Motor neuron (in vitro differentiated cells): ENCODE measurements at places on chromosomes 11 and 22.

- peak; percentile 90 for ATAC-seq
Measured at GRCh38 chr11:122720107-122720881, 64.8 kb downstream of the UBASH3B start.

GRCh38 chr11:45110562-45110961 is 35.9 kb upstream of the PRDM11 start:
- ATAC-seq = peak; percentile 59

DNA sequence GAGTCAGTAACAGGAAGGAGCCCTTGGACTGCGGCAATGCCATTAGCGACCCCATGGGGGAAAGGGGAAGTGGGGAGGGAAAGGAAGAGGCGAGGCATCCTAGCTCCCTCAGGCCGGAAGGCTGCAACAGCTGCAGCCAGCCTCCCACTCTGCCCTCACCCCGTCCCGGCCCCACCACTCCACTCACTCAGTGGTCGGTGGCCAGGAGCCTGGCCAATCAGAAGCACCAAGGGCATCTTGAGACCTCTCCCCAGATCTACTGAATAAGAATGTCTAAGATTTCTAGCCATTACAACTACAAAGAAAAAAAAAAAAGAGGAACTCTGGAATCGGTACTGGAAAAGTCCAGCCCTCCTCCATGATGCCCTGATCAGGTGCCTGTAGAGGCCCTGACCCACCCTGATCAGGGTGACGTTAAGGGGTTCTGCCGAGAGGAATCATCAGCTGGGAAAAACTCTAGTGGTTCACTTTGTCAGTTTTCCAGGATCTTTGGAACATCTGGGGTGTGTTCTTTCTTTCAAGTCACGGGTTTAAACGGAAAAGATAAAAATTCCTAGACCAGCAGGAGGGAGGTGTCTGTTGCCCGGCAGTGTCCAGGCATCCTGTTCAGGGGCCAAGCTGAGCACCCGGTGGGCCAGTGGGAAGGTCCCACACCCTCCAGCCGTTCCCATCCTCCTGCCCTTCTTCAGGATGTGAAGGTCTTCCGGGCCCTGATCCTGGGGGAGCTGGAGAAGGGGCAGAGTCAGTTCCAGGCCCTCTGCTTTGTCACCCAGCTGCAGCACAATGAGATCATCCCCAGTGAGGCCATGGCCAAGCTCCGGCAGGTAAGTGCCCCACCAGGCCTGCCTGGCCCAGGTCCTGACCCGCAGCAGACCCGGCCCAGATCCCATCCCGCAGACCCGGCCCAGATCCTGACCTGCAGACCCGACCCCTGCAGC is 14.4 kb downstream of the OAF start:
- ATAC-seq = no peak

DNA sequence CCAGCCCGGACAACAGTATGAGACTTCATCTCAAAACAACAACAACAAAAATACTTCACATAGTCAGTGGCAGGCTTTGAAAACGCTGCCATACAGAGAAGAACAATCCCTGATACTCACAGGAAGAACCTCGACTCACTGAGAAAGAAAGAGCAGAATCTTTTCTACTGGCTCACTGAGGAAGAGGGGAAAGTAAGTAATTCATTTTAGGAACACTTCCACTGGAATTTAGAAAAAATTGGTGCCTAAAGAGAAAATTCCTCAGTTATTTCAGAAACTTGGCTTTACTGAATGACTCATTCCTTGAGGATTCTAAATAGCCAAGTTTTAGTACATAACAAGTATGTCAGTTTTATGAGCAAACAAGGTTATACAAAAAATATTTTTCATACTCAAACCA is 12.3 kb downstream of the NARS2 start:
- no peak for ATAC-seq

- ATAC-seq = peak; percentile 12
Measured at GRCh38 chr11:67373648-67374570, 511 bp upstream of the CLCF1 start.

- no peak for ATAC-seq
Measured at GRCh38 chr11:121376130-121376529, 76.0 kb upstream of the SORL1 start.

GRCh38 chr11:71530602-71531001 is 3.5 kb downstream of the KRTAP5-7 start:
- peak; percentile 79 for ATAC-seq

GRCh38 chr11:86192519-86193257 is 51.9 kb upstream of the EED start:
- no peak for ATAC-seq

GRCh38 chr11:3796801-3797328 is 489 bp downstream of the NUP98 start:
- peak; percentile 34 for ATAC-seq

DNA sequence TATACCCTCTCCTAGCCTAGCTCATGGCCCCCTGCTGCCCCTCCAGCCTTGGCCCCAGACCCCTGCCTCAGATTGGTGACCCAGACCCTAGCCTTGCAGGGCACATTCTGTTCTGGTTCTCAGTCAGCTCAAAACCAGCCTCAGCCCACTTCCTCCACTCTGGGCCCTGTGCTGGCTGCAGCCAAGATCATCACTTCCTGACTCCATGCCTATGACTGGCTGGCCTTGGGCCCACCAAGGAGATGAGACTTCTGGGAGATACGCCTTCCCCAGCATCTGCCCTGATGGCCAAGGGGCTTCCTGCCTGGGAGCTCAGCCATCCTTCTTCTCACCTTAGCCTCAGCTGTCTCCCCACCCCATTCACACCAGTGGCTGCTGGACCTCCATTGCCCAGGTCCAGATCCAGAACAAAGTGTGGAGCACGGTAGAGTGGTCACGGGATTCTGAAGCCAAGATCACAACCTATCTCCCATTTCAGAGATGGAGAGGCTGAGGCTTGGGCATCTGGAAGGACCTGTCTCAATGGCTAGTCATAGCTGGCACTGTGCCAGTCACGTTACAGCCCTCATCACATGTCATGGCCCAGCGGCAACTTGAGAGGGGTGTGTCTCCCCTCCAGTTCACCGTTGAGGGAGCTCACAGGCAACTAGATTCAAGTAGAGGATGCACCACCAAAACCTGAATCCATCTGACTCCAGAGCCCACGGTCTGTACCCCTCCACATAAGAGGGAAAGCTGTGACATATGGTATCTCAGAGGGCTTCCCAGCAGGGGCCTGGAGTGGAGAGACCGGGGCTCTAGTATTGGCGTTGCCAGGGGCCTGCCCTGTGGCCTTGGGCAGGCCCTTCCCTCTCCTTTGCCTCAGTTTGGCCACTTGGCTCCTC is 43.0 kb upstream of the KLHL35 start:
- peak; percentile 57 for ATAC-seq

DNA sequence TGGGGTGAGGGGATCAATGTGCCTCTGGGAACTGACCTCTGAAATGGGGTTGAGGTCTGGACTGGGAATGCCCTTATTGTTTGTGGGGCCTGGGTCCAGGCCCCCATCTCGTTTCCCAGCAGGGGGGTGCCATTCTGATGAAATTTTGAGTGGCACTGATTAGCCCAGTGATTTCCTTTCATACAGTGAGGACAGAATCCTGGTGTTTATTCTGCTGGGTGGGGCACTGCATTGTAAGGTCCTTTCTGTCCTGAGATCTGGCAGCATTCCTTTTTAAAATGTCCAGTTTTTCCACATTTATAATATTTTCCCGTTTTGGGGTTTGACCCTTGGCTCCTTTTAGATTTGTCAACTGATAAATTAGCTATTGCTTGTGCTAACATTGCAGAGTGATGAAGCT is 27.1 kb downstream of the OR10A6 start:
- ATAC-seq = no peak

- no peak for ATAC-seq
Measured at GRCh38 chr22:49097966-49098365, 729.7 kb downstream of the BRD1 start.

DNA sequence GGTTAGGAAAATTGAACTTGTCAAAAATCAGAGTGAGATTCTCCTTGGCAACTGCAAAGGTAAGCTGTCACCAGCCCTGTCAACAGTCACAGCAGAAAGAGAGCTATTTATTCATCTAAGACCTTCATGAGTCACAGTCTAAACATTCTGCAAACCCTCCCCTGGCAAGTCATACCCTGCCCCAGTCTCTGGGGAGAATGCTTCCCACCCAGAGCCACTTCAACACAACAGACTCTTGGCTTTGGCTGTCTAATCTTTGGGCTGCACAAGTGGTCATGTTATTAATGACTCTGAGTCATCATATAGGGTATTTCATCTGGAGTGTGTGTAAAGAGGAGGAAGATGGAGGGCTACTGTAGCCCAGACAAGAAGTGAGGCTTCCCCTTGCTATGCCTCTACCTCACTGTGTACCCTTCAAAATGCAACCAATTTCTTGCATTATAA is 153.4 kb downstream of the CCDC34 start:
- ATAC-seq = peak; percentile 98

DNA sequence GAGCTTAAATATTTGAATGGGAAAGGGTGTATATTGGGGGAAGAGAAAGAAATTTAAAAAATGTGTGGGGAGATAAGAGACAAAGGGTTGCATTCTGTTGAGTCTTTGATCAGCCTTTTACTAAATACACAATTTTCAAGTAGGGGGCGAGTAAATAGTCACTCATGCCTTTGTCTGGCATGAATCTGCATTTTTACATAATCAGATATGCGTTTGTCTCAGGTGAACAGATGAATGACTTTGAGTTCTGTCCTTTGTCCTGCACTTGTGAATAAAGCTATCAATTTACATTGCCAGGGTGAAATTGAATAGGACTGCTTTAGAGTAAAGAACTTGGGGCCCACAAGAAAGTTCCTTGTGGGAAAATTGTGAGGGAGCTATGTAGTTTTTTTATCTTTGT is 523.6 kb upstream of the LUZP2 start:
- no peak for ATAC-seq

DNA sequence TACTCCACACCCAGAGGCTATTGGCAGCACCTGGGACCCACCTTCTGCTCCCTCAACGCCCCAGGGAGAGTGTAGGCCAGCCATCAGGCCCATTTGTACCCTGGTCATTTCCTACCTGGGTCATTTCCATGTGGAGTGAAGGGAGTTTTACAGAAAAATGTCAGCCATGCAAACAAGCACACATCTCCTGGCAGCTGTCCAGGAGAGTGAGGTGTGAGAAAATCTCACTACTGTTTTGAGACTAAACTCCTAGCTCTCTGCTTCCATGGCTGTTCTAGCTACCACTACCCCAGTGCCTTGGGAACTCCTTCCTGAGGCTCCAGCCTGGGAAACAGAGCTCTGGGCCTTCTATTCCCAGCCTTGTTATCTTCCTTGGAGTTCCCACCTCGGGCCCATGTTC is 2.8 kb upstream of the TMPRSS13 start:
- ATAC-seq = no peak

- ATAC-seq = no peak
Measured at GRCh38 chr22:29106839-29107238, 34.0 kb downstream of the KREMEN1 start.

- ATAC-seq = no peak
Measured at GRCh38 chr11:133053124-133053776, 479.1 kb downstream of the OPCML start.

DNA sequence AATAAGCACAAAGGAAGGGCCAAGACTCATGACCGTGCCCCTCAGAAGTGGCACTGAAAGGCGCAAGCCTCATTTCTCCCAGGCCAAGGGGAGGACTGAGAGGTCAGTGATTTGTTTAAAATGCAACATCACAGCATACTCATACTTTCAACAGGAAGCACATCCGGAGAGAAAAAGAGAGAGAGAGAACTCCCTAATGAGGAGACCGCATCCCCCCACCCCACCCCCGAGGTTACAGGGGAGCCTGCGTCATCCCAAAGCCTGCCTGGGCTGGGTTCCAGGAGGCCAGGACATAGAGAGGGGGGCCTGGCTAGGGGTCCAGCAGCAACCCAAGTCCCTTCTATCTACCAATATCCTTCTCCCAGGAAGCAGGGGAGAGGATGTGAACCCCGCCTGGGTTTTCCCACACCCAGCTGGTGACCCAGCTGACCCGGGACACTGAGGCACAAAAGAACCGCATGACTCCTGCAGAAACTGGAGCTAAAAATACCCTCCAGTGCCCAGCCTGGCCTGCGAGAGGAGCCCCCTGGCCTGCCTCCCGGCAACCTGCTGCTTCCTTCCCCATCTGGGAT is 3.8 kb downstream of the CSNK1E start:
- ATAC-seq = no peak

DNA sequence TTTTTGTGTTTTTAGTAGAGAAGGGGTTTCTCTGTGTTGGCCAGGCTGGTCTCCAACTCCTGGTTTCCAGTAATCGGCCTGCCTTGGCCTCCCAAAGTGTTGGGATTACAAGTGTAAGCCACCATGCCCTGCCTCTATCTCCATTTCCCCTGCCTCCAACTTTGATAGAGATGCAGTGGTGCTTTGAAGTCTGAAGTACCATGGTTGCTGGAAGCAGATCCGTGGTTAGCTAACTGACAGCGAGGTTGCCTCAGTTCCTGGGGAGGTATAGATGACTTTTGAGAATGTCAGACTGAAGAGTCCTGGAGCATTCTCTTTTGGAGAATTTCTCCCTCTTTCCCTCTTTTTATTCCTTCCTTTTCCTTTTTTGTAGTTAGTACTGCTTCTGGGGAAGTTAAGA is 111.5 kb upstream of the RRM1 start:
- no peak for ATAC-seq

- no peak for ATAC-seq
Measured at GRCh38 chr22:20973634-20974286, 6.7 kb downstream of the AIFM3 start.

GRCh38 chr11:36195496-36196354 is 93.5 kb downstream of the COMMD9 start:
- ATAC-seq = peak; percentile 75

DNA sequence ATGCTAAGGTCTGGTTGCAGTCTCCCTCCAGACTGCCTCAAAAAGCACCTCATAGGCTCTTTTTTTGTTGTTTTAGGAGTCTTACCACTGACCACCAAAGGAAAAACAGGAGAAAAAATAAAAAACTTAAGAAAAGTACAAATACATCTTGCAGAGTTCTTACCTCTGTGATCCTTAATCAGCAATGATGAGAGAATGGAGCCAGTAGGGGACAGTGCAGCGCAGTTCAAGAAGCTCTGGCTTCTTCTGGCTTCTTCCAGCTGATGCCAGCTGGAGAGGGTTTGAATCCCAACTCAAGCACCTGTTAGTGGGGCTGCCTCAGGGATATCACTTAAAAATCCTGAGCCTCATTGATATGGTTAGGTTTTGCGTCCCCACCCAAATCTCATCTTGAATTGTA is 223.3 kb upstream of the ISX start:
- no peak for ATAC-seq

DNA sequence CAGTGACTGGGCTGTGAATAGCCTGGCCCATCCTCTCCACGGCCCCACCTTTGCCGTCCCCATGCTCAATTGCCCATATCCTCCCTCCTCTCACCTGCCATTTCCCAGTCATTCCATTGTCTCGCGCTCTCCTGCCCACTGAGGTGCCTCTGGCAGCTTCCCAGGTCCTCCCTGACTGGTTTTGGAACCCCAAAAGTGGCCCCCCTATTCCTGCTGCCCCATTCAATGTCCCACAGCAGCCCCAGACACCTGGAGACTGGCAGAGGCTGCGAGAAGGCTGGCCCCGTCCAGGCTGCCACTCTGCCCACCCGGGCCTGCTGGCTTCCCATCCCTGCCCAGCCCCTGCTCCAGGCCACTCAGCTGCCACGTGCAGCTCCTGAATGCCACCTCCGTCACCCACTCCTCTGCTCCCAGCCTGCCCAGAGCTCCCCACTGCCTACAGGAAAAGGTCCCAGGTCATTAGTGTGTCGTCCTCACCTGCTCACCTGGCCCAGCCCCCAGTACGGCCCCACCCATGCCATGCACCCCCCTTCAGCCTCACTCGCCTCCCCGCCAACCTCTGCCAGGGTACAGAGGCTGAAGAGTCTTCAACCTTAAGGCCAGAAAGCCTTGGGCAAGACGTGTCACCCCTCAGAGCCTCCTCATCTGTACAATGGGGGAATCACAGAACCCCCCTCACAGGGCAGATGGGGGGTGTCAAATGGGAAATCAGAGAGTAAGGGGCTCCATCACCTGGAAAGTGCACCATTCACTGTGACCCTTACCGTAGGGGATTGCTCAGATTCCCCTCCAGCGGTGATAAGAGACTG is 37.5 kb downstream of the KCNJ4 start:
- ATAC-seq = no peak
